WTC11 (cell line): ENCODE measurements at places on chromosomes 1 and 21. TPM values are rescaled to one million over a fixed set of nuclear protein-coding genes. Genes with fewer than 3 reads are reported as not detected.

DNA sequence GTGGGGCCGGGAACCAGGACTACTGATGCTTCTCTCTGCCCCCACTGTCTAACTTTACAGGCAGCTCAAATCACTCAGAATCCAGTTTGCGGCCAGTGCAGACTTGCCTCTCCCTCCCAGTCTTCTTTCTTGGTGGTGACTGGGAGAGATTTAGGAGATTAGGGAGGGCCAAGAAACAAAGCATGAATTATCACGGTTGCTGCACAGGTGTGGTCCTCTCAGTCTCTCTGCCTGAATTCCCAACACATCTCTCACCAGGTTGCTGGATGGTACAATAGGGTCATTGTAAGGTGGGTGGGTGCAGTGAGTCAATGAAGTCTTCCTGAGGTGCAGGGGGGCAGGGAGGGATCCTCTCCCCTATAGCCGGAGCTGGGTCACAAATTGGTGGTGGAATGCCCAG is 12.6 kb downstream of the S100A11 start:
- no peak for DNase-seq

DNA sequence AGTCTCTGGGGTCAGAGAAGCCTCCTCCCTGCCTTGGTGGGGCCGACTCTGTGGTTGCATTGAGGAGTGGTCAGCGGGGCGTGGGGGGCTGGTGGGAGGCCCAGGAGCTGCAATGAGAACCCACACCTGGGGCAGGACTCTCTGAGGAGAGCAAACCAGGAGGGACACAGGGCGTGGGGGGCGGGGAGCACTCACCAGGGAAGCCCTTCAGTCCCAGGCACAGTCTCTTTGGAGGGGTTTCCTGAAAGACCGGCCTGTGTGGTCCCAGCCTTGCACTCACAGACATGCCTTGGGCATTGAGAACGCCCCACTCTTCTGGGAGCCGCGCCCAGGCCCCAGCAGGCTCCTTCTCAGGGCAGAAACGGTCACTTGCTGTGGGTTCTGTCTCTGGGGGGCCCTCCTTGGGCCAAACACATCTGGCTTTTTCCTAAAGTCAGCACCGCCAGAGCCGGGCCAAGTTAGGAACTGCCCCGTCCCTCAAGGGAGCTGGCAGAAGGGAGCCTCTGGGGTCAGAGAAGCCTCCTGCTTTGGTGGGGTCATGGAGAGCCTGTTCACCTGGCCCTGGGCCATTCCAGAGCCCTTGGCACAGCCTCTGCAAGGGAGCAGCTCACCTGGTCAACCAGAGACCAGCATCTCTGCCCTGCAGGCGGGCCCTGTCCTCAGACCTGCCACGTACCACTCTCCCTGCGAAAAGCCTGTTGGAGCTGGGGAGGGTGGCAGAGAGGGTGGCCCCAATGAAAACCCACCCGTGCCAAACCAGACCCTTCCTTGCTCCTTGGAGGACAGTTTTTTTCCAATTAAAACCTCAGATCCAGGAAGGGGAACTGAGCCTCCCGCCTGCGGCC is 59.9 kb upstream of the TTC34 start:
- no peak for DNase-seq

- DNase-seq: no peak
These were observed 80.9 kb upstream of the LBR start for GRCh38 chr1:225508538-225509375.

GRCh38 chr1:9733160-9733789 is 81.7 kb downstream of the PIK3CD start:
- no peak for DNase-seq

GRCh38 chr21:14602382-14602958 is 56.4 kb upstream of the SAMSN1 start:
- no peak for DNase-seq

Gene B3GALT2
- total RNA-seq: 0.05 TPM in 1 of 3 replicates, not detected in the others

Gene C1orf226
- total RNA-seq: 15.7 to 21.4 TPM (median 18.8 TPM) in 3 replicates
